Fibroblast of skin of abdomen (primary cell): ENCODE measurements at places on chromosomes 5 and 9.
A peak's percentile ranks its signal among the peaks of the same experiment; 100 is the strongest.

GRCh38 chr5:79924936-79925893, 65.8 kb downstream of the MTX3 start:
- no peak for DNase-seq

- peak; percentile 91 for DNase-seq
These were observed 29.9 kb downstream of the CSF2 start for GRCh38 chr5:132103332-132103951.

DNA sequence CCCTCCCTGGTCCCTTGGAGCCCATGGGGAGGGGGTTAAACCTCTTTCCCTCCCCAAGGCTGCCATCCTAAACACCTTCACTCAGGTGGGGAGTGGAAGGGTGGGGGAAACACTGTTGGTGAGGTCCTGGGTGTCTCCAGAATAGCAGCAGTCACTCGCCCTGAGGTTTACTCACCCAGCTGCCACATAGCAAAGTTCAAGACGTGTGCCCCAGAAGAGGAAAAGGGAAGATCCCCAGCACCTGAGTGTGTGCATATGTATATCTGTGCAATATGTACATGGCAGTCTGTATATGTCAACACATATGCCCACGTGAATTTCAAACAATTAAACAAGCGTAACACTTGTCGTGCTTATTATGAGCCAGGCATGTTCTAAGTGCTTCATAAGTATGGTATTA, 31.3 kb upstream of the SMU1 start:
- DNase-seq = no peak

DNA sequence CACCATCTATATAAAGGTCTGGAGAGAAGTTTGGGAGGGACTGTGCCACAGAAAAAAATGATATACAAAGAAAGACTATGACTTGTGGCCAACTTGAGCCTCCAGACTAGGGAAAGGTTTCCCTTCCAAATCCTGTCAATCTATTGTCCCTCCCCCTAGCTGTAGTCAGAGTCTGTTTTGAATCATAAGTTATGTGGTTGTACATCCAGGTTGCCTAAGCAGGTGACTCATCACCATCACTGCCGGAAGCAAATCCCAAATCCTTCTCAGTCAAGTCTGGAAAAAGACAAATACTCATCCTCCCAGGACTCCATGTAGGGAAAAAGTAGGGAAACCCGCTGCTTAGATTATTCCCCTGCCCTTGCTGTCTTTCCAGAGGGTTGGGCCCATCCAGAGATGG, 235.7 kb downstream of the CDK5RAP2 start:
- peak; percentile 89 for DNase-seq
